ENCODE measurements at places on chromosomes 5 and 9.

- no peak for DNase-seq
Observed at GRCh38 chr9:130303613-130304055, 38.1 kb downstream of the HMCN2 start.

- no peak for DNase-seq
Observed at GRCh38 chr9:109681301-109681700, 98.7 kb upstream of the PALM2AKAP2 start.

DNA sequence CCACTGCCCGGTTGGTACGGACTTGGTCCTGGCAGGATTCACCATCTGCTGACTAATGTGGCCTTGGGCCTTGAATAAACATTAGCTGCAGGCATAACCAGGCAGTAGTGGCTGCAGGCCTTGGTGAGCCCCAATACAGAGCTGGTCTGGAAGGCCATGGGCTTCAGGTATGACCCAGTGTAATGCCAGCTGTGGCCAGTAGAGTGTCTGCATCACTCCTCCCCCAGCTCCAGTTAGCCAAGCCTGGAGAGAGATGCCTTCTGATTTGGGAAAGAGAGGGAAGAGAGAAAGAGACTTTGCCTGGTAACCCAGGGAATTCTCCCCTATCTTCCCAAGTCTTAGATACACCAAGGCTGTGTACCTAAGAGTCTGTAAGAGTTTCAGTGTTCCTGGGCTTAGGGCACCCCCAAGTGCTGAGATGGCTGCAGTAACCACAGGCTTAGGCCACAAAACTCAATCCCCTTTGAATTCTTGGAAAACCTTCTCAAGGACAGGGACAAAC is 5.6 kb upstream of the C5 start:
- no peak for DNase-seq

GRCh38 chr5:82820961-82821845 is 256.0 kb downstream of the TMEM167A start:
- DNase-seq: no peak

DNA sequence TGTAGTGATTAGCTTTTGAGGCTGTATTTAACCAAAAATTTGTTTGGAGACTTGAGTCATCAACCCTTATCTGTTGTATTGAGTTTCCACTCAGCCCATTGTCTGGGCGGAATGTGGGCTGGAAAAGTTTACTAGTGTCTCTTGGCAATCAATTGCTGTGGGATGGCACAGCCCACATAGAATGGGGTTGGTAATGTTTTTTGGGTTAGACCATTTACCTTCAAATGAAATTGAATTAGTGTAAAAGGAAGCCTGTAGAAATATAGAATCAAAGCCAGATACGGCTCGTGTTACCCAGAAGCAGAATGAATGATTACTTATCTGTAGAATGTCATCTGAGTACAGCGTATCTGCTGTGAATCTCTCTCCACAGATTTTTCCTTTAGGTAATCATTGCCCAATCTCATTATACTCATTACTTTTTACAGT is 142.9 kb downstream of the AOPEP start:
- DNase-seq: no peak

DNA sequence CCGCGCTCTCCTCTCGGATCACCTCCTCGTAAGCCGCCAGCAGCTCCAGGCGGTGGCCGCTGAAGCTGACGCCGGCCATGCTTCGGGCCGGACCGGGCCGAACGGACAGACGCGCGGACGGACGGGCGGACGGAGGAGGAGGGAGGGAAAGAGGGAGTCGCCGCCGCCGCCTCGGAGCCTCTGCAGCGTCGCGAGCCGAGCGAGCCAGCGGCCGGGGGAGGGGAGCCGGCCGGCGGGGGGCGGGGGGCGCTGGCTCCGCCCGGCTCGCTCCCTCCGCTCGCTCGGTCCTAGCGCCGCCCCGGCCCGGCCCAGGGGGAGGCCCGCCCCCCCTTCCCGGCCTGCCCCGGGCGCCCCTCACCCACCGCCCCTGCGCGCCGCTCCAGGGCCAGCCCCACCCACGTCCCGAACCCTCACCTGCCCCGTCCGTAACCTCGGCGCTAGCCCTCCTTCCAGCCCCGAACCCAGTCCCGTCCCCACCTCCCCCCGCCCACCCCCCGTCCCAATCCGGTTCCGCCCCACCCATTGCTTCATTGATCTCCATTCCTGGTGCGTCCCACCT is at the start of gene DBN1:
Gene DBN1 (minus strand): TSS at position 192 of the 559 bp plus-strand sequence. CDS start 113 bp downstream, at position 79.
- no peak for DNase-seq

GRCh38 chr5:69019668-69020375 is 74.0 kb upstream of the SLC30A5 start:
- DNase-seq: no peak

DNA sequence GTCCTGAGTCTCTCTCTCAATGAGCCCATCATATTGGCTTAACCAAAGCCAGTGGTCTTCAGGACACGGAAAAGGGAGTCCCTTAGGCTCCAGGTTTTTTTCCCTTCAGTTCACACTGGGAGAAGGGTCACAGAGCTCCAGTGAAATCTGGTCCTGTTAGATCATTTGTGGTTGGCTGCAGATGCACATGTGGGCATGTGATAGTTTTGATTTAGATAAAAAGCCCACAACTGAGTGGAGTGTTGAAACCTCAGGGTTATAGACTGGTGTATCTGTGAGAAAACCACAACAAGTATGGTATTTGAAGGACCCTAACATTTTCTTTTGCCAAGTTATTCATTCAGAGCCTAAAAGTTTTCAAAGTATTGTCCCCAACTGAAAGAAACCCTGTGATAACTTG is 46.7 kb downstream of the PRLR start:
- no peak for DNase-seq

GRCh38 chr9:77005216-77005615 is 14.2 kb upstream of the FOXB2 start:
- no peak for DNase-seq

GRCh38 chr9:137305060-137305797 is 3.2 kb upstream of the NRARP start:
- DNase-seq: no peak

DNA sequence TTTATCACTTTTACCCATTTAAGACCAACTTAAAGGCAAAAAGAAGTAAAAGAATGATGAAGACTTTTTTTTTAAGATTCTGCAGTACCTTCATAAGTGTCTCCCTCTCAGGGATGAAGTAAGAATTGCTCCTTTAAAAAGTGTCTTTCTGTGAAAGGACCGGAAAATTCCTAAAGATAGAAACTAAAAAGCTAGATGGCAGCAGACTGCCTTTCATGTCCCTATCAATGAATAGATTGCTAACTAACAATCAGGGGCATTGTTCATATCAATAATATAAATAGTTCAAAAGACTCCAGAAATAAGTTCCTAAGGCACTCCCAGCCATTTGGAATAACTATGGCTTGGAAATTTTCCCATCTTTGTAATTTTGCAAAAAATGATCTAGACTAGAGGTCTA is 558.0 kb downstream of the PDE4D start:
- DNase-seq: peak; percentile 9
